ENCODE measurements at places on chromosomes 1 and 21.
A peak's percentile ranks its signal among the peaks of the same experiment; 100 is the strongest.

DNA sequence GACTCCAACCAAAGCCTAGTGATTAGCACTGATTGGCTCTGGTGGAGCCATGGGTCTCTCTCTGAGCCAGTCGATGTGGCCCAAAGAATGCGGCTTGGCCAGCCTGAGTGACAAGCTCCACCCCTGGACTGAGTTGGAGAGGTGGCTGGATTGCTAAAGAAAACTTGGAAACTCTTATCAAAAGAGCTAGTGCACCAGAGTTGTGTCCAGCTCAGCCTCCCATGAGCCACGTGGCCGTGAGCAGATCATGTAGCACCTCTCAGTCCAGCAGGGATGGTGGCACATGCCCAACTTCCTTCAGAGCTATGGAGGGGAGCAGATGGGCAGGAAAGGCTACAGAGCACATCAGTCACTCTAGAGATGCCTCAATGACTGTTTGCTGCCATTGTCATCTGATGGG, 142.8 kb upstream of the VAMP3 start:
- DNase-seq = no peak

DNA sequence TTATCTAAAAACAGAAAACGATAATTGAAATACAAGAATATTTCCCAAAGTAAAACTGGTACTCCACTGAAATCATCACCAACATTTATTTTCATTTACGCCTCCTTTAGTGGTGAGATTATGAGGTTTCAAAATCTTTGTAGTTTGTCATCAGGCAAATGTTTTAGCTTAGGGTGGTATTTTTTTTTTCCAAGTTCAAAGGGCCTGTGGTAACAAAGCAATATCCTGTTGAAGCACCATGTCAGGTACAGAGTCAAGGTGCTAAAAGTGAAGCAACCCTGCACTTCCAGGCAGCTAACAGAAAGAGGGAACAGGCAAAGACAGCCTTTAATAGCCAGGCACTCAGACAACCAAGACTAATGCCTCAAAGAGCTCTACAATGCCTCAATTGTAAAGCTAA, 89.2 kb downstream of the JAK1 start:
- DNase-seq = peak; percentile 6

- DNase-seq = no peak
Measured at GRCh38 chr1:174719194-174719593, 271.4 kb downstream of the GPR52 start.

DNA sequence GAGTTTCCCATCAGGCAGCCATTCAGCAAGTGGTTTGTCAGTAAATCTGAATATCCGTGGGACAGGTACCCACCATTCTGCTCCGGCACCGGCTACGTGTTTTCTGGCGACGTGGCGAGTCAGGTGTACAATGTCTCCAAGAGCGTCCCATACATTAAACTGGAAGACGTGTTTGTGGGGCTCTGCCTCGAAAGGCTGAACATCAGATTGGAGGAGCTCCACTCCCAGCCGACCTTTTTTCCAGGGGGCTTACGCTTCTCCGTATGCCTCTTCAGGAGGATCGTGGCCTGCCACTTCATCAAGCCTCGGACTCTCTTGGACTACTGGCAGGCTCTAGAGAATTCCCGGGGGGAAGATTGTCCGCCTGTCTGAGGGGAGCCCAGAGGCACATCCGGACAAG, 48.4 kb downstream of the B3GALT5 start:
- no peak for DNase-seq

- peak; percentile 24 for DNase-seq
Measured at GRCh38 chr1:108708691-108709660, 3.7 kb upstream of the FNDC7 start.

DNA sequence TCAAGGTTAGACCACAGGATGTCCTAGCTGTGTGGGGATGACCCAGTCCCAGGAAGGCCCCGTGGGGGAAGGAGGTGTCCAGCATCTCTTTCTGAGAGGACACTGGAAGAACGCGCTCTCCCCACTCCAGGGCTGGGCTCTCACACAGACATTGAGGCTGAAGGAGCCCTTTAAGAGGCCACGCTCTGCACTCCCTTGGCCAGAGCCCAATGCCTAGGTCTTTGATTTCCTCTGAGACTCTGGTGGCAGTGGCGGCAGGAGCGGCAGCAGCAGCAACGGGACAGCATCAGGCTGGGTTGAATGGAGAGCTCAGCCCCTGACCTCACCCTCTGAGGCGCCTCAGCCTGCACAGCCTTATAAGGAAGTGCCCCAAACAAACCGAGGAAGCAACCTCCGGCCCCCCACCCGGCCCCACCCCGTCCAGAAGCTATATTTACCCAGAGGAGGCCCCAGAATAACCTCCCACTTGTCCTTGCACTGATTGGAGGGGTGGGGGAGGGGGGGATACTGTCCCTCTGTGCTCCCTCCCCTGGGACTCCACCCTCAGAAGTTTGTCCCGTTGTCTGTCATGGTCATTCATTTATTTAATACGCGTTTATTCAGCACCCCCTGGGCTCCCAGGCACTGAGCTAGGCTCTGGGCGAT, 12.3 kb downstream of the NES start:
- DNase-seq = no peak

DNA sequence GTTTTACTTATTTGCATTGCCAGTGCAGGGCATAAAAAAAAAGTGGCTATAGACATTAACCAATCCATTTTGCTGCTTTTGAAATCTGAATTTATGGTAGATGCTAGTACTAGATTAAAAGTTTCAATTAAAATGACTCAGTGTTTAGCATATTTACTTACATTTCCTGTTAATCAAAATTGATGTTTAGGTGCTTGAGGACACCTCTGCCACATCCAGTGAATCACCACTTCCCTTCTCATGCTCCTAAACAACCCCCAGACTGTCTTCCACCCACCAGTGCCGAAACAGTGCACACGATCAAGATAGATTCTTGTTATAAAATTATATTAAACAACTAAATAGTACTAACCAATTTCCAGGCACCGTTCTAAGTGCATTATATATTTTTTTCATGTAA, 32.7 kb downstream of the HSD17B7 start:
- no peak for DNase-seq

GRCh38 chr1:172381946-172382345, 38.5 kb upstream of the C1orf105 start:
- DNase-seq = no peak

- no peak for DNase-seq
Measured at GRCh38 chr1:175197531-175197930, 5.0 kb upstream of the KIAA0040 start.

GRCh38 chr1:166379447-166379846, 212.6 kb upstream of the FAM78B start:
- DNase-seq = no peak

DNA sequence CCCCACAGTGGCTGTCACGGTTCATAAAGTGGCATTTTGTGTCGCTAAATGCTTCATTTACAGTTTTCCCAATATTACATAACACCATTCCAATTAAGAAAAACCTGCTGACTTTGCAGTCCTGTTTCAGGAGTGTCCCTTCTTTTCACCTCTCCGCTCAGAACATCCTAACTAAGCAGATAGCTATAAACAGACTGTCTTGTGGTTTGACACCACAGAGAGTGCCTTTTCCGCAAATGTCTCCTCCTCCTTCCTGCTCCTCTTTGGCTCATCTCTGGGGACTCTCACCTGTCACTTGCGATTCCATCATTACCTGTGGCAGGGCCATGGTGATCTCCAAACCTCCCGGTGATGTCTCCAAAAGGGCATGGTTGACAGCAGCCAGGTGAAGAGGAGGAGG, 119.0 kb downstream of the CNIH3 start:
- DNase-seq = no peak

DNA sequence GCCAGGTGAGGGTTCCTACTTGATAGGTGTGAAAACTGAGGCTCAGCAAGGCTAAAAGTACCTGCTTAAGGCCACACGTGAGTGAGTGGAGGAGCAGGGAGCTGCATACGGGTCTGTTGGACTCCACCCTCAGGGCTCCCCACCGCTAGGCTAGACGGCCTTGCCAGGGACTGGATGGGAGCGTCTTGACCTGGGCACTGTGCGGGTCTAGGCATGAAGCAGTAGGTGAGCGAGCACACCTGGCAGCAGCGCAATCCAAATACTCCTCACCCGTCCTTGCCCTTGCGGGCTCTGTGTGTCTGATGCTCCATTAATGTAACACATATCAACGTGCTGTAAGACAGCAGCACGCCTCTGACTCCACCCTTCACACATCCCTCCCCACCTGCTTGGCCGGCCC, 94.0 kb downstream of the LACTBL1 start:
- DNase-seq = no peak

DNA sequence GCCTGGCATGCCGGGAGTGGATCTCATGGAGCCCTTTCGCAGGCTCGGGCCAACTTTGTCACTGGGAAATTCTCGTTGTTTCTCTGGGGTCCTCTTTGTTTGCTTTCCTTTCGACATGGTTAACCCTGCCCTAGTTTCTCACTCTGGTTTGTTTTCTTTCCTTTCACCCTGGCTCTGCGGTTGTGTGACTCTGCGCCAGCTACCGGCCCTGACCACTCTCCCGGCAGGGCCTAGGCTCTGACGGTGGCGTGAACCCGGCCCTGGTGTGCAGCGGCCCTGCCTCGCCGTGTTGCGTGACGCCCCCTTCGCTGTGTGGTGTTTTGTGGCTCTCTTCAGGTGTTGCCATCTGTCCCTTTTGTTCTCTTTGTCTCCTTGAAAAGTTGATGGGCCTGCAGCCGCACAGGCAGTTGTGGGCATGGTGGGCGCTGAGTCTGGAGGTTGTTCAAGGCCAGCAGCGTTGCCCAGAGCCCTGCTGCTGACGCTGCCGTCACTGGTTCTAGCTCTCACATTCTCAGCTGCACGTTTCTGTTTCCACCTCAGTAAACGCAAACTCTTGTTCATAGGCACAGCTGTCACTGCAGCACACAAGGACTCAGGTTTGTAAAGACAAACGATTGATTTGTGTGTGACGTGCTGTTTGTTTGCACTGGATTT, 64.6 kb upstream of the DIP2A start:
- DNase-seq = no peak

DNA sequence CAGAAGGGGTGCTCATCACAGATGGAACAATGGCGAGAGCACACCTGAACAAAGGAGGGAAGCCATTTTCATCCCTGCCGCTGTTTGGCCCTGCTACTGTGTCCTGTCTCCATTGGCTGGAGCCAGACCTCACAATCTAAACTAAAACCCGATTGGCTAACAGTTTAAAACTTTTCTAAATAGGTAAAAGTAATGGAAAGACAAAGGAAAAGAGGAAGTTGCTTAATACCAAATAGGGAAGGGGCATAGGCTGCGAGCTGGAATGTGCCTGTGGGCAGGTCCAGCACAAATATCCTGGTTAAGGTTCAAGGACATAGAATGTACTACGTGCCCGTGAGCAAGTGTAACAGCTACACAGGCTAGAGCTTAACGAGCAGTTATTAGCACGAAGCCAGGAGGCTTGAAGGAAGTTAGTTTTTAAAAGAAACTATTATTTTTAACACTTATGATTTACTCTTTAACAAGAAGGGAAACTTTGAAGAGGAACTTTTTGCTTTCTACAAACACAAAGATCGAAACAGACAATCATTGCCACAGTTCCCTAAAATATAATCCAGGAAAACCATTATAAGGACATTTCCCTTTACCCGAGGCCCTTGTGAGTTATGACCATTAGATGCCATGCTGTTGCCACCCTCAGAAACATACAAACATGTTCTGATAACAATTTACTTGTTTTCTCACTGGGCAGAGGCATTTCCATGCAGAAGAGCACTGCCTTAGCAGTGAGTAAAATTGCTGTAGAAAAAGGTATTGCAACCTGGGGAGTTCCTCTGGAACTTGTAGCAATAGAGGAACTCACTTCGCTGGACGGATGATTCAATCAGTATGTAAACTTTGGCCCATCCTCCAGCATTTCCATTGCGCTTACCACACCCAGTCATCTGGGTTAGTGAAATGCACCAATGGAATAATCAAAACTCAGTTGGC, 4.8 kb upstream of the PTTG1IP start:
- DNase-seq = no peak

DNA sequence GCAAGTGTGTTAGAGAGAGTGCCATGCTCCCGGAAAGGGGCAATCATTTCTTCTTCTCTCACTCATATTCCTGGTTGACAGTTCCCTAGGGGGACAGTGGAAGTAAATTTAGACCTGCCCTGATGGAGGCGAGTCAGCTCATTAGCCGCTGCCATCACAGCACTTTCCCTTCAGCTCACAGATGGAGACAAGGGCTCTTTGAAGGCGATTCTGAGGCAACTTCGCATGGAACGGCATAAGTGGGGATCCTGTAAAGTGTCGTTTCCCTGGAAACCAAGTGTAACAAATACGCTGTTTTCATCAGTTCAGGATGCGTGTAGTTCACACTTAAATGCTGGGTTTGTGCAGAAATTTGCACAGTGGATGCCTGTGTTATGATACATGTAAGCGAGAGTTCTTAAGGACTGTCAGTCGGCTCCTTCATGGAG, 114.5 kb upstream of the TMPRSS15 start:
- DNase-seq = no peak

- DNase-seq = no peak
Measured at GRCh38 chr1:95650631-95651030, 416.6 kb downstream of the RWDD3 start.

DNA sequence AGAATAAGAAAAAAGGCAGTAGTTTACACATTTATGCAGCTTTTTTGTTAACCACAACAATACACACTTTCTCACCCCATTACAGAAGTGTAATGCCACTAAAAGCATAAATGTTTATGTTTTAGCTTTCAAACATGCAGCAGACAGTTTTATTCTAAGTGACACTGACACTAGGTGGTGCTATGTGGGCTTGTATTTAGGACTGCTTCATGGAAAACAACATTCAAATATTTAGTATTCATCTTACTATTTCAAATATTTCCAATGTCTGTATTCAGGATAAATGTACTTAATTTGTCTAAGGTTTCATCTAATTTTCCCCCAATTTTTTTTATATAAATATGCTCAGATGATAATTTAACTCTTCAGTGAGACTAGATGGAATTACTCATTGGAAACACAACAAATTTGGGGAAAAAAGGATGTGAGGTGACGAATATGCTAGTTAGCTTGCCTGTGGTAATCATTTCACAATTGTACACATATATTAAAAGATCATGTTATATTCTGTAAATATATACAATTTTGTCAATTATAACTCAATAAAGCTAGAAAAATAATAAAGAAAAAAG, 71.4 kb downstream of the USP1 start:
- no peak for DNase-seq

All from activated gamma-delta T cell treated with anti-CD3 and anti-CD28 coated beads, Interleukin-2, amount 50 U/mL, for 16 hours (primary cell).